Activated CD8-positive, alpha-beta T cell treated with anti-CD3 and anti-CD28 coated beads for 36 hours (primary cell): ENCODE measurements at places on chromosomes 3 and 15. TPM values are rescaled to one million over a fixed set of nuclear protein-coding genes. Genes with fewer than 3 reads are reported as not detected.
A peak's percentile ranks its signal among the peaks of the same experiment; 100 is the strongest.

- H3K4me3 ChIP-seq = peak overlapping the region; percentile 69
- no peaks in the 10 kb centered on the region for H3K36me3 ChIP-seq
- DNase-seq = no peak
- H3K4me1 ChIP-seq = peaks cover 14% of the 10 kb centered on the region
- peaks cover 14% of the 10 kb centered on the region for H3K27me3 ChIP-seq
These were observed 299 bp downstream of the TYRO3 start for GRCh38 chr15:41559239-41559782.

- H3K4me3 ChIP-seq = no peak overlapping the region
- no peak for DNase-seq
- H3K27me3 ChIP-seq = no peaks in the 10 kb centered on the region
- H3K27ac ChIP-seq = no peak overlapping the region
- H3K4me1 ChIP-seq = peaks cover 73% of the 10 kb centered on the region
- peaks cover 34% of the 10 kb centered on the region for H3K36me3 ChIP-seq
These were observed 7.2 kb downstream of the ISG20 start for GRCh38 chr15:88646088-88646405.

GRCh38 chr3:171407759-171408158, 52.4 kb downstream of the TNIK start:
- H3K27me3 ChIP-seq = no peaks in the 10 kb centered on the region
- H3K36me3 ChIP-seq = peaks cover 8% of the 10 kb centered on the region
- peaks cover 44% of the 10 kb centered on the region for H3K4me1 ChIP-seq

- no peak overlapping the region for H3K4me3 ChIP-seq
- H3K27ac ChIP-seq = no peak overlapping the region
- no peaks in the 10 kb centered on the region for H3K27me3 ChIP-seq
- DNase-seq = no peak
- peaks cover 59% of the 10 kb centered on the region for H3K4me1 ChIP-seq
These were observed 5.1 kb downstream of the PDCD10 start for GRCh38 chr3:167729591-167729990.

DNA sequence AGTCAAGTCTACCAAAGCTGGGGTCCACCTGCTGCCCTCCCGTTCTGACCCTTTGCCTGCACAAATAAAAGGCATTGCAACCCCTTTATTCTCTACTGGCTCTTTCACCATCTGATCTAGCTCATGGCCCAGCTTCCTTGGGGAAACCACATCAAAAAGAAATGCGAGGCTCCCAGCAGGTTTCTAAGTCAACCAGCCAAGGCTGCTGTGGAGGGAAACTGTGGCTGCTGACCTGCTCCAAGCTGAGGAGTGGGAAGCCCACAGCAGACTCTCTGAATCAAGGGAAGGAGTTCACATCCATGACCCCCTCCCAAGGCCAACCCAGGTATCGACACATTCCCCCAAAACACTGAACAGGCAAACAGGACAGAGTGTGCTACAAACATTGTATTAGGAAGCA, 25.2 kb upstream of the SLCO2A1 start:
- no peak overlapping the region for H3K27ac ChIP-seq
- H3K4me1 ChIP-seq = no peaks in the 10 kb centered on the region
- H3K36me3 ChIP-seq = no peaks in the 10 kb centered on the region
- no peaks in the 10 kb centered on the region for H3K27me3 ChIP-seq
- DNase-seq = no peak
- H3K4me3 ChIP-seq = no peak overlapping the region

GRCh38 chr3:162353414-162353813, 856.8 kb downstream of the OTOL1 start:
- no peaks in the 10 kb centered on the region for H3K27me3 ChIP-seq
- no peaks in the 10 kb centered on the region for H3K36me3 ChIP-seq
- no peaks in the 10 kb centered on the region for H3K4me1 ChIP-seq
- no peak for DNase-seq
- H3K4me3 ChIP-seq = no peak overlapping the region

- H3K4me3 ChIP-seq = no peak overlapping the region
- peaks cover 44% of the 10 kb centered on the region for H3K4me1 ChIP-seq
- peak overlapping the region; percentile 1 for H3K27ac ChIP-seq
- no peaks in the 10 kb centered on the region for H3K27me3 ChIP-seq
- H3K36me3 ChIP-seq = peaks cover 2% of the 10 kb centered on the region
These were observed 5.1 kb upstream of the HAPLN3 start for GRCh38 chr15:88900309-88900981.

- no peaks in the 10 kb centered on the region for H3K36me3 ChIP-seq
- DNase-seq = no peak
- no peaks in the 10 kb centered on the region for H3K4me1 ChIP-seq
- no peak overlapping the region for H3K27ac ChIP-seq
- H3K27me3 ChIP-seq = no peaks in the 10 kb centered on the region
These were observed 383.6 kb upstream of the SEMA6D start for GRCh38 chr15:47333734-47334133.

DNA sequence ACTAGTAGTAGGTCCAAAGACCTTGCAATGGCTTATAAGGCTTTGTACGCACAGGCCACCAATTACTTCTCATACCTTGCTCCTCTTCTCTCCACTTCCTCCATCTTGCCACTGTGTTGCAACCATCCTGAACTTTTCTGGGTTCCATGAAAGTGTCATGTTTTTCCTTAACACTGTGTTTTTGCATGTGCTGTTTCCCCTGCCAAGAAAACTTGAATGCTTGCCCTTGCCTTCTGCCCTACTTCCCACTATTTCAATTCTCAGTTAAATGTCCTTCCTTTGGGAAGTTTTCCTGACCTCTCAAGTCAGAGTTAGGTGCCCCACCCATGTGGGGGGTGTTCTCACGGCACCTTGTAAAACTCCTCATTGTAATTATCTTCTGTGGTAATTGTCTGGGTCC, 182.8 kb downstream of the THRB start:
- no peak for DNase-seq
- H3K36me3 ChIP-seq = no peaks in the 10 kb centered on the region
- peaks cover 3% of the 10 kb centered on the region for H3K27me3 ChIP-seq
- H3K4me1 ChIP-seq = no peaks in the 10 kb centered on the region

- H3K27me3 ChIP-seq = peaks cover 28% of the 10 kb centered on the region
- no peak for DNase-seq
- no peaks in the 10 kb centered on the region for H3K36me3 ChIP-seq
- H3K4me3 ChIP-seq = no peak overlapping the region
- H3K27ac ChIP-seq = no peak overlapping the region
These were observed 4.9 kb downstream of the MNS1 start for GRCh38 chr15:56460071-56460470.

- H3K36me3 ChIP-seq = no peaks in the 10 kb centered on the region
- peaks cover 6% of the 10 kb centered on the region for H3K4me1 ChIP-seq
- H3K27ac ChIP-seq = no peak overlapping the region
- H3K4me3 ChIP-seq = no peak overlapping the region
These were observed 12.2 kb downstream of the H1-8 start for GRCh38 chr3:129555153-129555550.

GRCh38 chr3:136650461-136650860, 101.7 kb downstream of the STAG1 start:
- H3K36me3 ChIP-seq = peaks cover 25% of the 10 kb centered on the region
- no peaks in the 10 kb centered on the region for H3K27me3 ChIP-seq
- no peak overlapping the region for H3K27ac ChIP-seq
- DNase-seq = no peak

DNA sequence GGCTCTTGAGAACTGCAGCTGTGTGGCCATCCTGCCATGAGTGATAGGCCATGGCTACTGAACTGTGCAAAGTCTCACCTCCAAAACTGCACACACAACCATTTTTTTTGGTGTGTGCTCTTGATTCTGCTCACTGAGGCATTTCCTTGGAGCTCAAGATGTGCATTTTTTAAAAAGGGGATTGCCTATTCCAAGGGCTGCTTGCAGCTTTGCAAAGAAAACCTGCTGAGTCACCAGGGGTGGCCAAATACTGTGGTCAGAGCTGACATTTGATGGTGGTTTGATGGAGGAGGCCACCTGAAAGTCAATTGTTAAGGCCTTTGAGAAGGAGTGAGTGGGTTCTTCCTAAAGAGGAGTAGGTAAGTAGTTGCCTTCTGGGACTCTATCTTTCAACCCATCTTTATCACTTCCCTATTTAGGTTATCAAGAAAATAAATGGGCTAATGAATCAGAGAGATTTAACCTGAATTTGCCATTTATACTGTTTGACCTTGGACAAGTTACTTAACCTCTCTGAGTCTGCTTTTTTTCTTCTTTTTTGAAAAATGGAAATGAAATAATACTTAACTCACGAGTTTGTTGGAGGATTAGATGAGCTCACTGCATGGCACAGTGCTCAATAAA, 87.9 kb downstream of the CHST2 start:
- no peaks in the 10 kb centered on the region for H3K36me3 ChIP-seq
- H3K4me3 ChIP-seq = no peak overlapping the region
- no peak overlapping the region for H3K27ac ChIP-seq
- peaks cover 14% of the 10 kb centered on the region for H3K4me1 ChIP-seq
- H3K27me3 ChIP-seq = no peaks in the 10 kb centered on the region

- no peak overlapping the region for H3K27ac ChIP-seq
- peaks cover 29% of the 10 kb centered on the region for H3K27me3 ChIP-seq
- peaks cover 1% of the 10 kb centered on the region for H3K36me3 ChIP-seq
- H3K4me1 ChIP-seq = peaks cover 6% of the 10 kb centered on the region
- DNase-seq = no peak
- no peak overlapping the region for H3K4me3 ChIP-seq
These were observed 6.2 kb downstream of the MYO1E start for GRCh38 chr15:59366333-59367021.

- no peak for DNase-seq
- H3K4me3 ChIP-seq = no peak overlapping the region
- H3K36me3 ChIP-seq = no peaks in the 10 kb centered on the region
- H3K27ac ChIP-seq = no peak overlapping the region
- H3K27me3 ChIP-seq = peaks cover 14% of the 10 kb centered on the region
These were observed 8.1 kb upstream of the CDIN1 start for GRCh38 chr15:36571301-36571700.

- H3K27ac ChIP-seq = no peak overlapping the region
- no peak overlapping the region for H3K4me3 ChIP-seq
- H3K4me1 ChIP-seq = peaks cover 6% of the 10 kb centered on the region
- no peaks in the 10 kb centered on the region for H3K36me3 ChIP-seq
- DNase-seq = peak; percentile 93
These were observed 44.2 kb downstream of the RBPMS2 start for GRCh38 chr15:64731012-64731804.

DNA sequence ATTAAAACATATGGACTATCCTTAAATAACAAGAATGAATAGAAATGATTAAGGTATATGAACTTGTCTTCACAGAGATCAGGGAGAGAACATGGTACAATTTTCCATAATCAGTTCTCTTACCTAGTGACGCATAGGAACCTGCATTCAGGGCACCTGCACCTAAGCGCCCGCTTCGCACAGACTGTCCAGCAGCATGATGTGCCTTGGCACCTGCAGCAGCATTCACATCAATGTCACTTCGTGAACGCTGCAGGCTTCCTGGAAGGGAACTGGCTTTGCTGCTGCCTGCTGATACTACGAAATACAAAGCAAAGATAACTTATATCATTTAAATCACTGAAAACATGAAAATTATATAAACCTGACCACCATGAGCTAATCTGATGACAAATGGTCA, 115.2 kb downstream of the CLASP2 start:
- no peak for DNase-seq
- H3K4me1 ChIP-seq = no peaks in the 10 kb centered on the region
- peaks cover 29% of the 10 kb centered on the region for H3K36me3 ChIP-seq
- H3K27ac ChIP-seq = no peak overlapping the region

DNA sequence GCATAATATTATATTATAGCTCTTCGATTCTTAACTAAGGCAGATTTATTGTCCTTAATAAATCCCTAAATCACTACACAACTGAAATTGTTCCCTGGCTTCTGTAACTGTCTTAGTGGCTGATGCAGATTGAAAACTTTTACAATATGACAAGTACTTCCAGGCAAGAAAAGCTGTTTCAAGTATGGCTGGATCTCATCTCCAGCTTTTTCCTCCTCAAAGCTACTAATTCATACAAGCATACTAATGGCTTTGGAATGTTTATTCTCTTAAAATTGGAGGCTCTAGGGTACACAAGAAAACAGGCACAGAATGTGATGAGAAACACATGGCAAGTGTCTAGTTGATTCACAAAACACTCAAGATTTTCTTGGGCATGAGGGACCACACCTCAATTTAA, 351.5 kb upstream of the ICE2 start:
- DNase-seq = no peak
- H3K27ac ChIP-seq = no peak overlapping the region
- no peak overlapping the region for H3K4me3 ChIP-seq

TIGIT gene
- 72.8 TPM for total RNA-seq

TNNC1 gene
- 4.8 TPM for total RNA-seq

HTR3E gene
- total RNA-seq = not detected

AEN gene
- 55.2 TPM for total RNA-seq

KNL1 gene
- total RNA-seq = 20.9 TPM

CLDN18 gene
- total RNA-seq = not detected

PAQR9 gene
- not detected for total RNA-seq

INSYN1 gene
- not detected for total RNA-seq

CYP1A2 gene
- not detected for total RNA-seq

KLF15 gene
- not detected for total RNA-seq

CPNE9 gene
- total RNA-seq = not detected
